Activated T-cell treated with anti-CD3 and anti-CD28 coated beads, Interleukin-2, amount 50 U/mL, for 72 hours (primary cell): ENCODE measurements at places on chromosomes 12 and 14. TPM values are rescaled to one million over a fixed set of nuclear protein-coding genes. Genes with fewer than 3 reads are reported as not detected.
A peak's percentile ranks its signal among the peaks of the same experiment; 100 is the strongest.

GRCh38 chr12:109462868-109463692 is 14.0 kb downstream of the KCTD10 start:
- DNase-seq: no peak
- no peak overlapping the region for H3K4me3 ChIP-seq
- no peaks in the 10 kb centered on the region for H3K27me3 ChIP-seq
- no peaks in the 10 kb centered on the region for H3K36me3 ChIP-seq

HOXC10 gene
- not detected for total RNA-seq

- peaks cover 6% of the 10 kb centered on the region for H3K27me3 ChIP-seq
- no peak overlapping the region for H3K4me3 ChIP-seq
- H3K36me3 ChIP-seq: no peaks in the 10 kb centered on the region
- no peak for DNase-seq
Measured at GRCh38 chr12:65324551-65324950, 46.1 kb downstream of the MSRB3 start.

- no peak overlapping the region for H3K27ac ChIP-seq
- no peaks in the 10 kb centered on the region for H3K4me1 ChIP-seq
- H3K36me3 ChIP-seq: no peaks in the 10 kb centered on the region
- no peak overlapping the region for H3K4me3 ChIP-seq
- H3K27me3 ChIP-seq: peaks cover 24% of the 10 kb centered on the region
Measured at GRCh38 chr12:5085896-5086295, 42.2 kb downstream of the KCNA5 start.

- H3K27me3 ChIP-seq: no peaks in the 10 kb centered on the region
- H3K4me3 ChIP-seq: no peak overlapping the region
- peaks cover 8% of the 10 kb centered on the region for H3K4me1 ChIP-seq
- no peaks in the 10 kb centered on the region for H3K36me3 ChIP-seq
- DNase-seq: no peak
- H3K27ac ChIP-seq: no peak overlapping the region
Measured at GRCh38 chr14:22210906-22211305, 378.1 kb downstream of the DAD1 start.

TRPV4 gene
- not detected for total RNA-seq

- DNase-seq: no peak
- H3K27me3 ChIP-seq: no peaks in the 10 kb centered on the region
- no peaks in the 10 kb centered on the region for H3K36me3 ChIP-seq
- H3K4me1 ChIP-seq: no peaks in the 10 kb centered on the region
- no peak overlapping the region for H3K27ac ChIP-seq
Measured at GRCh38 chr14:26707234-26707633, 109.4 kb upstream of the NOVA1 start.

GRCh38 chr12:122560138-122560537 is 33.1 kb downstream of the KNTC1 start:
- DNase-seq: no peak
- H3K27ac ChIP-seq: no peak overlapping the region
- no peaks in the 10 kb centered on the region for H3K27me3 ChIP-seq
- H3K36me3 ChIP-seq: peaks cover 33% of the 10 kb centered on the region

DNA sequence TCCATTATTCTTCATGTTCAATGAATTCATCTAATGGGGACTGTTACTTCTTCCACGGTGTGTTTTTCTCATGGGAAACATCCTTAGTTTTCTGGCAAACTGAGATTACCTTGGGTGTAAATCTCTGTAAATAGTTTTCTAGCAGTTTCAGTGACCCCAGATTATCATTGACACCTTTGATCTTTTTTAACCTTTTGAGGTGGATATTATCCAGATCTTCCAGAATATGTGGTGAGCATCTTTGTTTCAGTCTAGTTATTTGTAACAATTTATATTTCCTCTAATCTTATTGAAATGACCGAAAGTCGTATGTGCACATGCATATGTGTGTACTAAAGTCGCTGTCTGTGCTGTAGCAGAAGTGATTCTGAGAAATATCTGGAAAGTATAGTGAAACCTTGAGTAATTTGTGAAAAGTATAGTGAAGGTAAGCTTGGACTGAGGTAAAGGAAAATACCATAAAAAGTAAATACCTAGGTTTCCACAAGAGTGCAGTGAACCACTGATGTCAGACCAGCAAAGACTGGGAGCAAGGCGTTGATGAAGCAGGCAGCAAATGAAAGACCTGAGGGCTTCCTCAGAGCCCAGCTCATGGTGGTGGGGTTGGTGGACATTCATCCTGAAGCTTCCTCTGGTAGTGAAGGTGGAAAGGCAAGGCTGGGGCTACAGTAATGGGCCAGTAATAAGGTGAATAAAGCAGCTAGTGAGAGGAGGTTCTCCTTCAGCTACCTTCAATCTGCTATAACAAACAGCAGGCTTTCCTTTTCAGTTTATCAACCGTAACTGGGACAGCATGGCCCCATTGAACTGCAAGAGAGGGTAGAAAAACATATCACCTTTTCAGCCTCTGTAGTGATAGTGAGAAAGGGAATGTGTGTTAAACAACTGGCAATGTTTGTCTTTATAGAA is 480.2 kb upstream of the FBXO33 start:
- peak overlapping the region; percentile 10 for H3K4me3 ChIP-seq
- H3K36me3 ChIP-seq: no peaks in the 10 kb centered on the region
- H3K4me1 ChIP-seq: no peaks in the 10 kb centered on the region
- no peak for DNase-seq
- no peaks in the 10 kb centered on the region for H3K27me3 ChIP-seq
- H3K27ac ChIP-seq: peak overlapping the region; percentile 33

GZMH gene
- 32.3 TPM for total RNA-seq

- H3K36me3 ChIP-seq: no peaks in the 10 kb centered on the region
- no peak overlapping the region for H3K27ac ChIP-seq
- H3K4me1 ChIP-seq: no peaks in the 10 kb centered on the region
- no peak for DNase-seq
- peaks cover under 1% of the 10 kb centered on the region for H3K27me3 ChIP-seq
Measured at GRCh38 chr12:3233797-3234196, 156.6 kb downstream of the TSPAN9 start.

GRCh38 chr14:70094631-70095030 is 94.1 kb downstream of the SLC8A3 start:
- H3K4me3 ChIP-seq: no peak overlapping the region
- H3K4me1 ChIP-seq: no peaks in the 10 kb centered on the region
- H3K27ac ChIP-seq: no peak overlapping the region
- H3K36me3 ChIP-seq: no peaks in the 10 kb centered on the region

DNA sequence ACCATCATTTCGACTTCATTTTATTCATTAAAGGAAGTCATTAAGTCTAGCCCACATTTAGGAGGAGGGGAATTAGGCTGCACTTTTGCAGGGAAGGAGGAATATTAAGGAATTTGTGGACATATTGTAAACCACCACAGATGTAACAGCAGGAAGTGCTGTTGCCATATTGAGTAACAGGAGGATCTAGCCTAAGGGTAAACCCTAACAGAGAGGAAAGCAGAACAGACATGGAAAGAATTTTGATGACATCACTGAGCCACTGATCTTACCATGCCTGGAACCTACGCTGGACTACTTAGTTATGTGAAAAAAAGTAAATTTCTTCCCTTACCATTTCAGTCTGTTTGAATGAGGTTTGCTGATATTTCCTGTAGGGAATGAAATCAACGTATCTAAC is 100.7 kb upstream of the ATF7IP start:
- no peak overlapping the region for H3K27ac ChIP-seq
- H3K27me3 ChIP-seq: no peaks in the 10 kb centered on the region
- no peak for DNase-seq
- no peak overlapping the region for H3K4me3 ChIP-seq

DNA sequence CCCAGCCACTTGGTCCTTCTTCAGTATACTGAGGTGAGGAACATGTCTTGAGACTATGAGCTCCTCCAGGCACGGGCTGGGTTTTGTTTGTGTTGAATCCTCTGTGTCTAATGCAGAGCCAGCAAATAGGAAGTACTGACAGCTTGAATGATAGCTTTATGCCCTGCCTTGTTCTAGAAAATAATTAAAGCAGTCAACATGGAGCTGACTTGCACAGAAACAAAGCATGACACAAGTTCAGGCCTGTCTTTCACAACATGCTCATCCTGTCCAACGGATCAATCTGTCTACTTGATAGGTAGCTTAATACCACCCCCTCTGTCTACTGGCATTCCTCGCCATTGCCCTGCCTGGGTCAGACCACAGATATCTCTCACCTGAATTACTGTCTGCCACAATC is 140.9 kb downstream of the ESRRB start:
- H3K36me3 ChIP-seq: no peaks in the 10 kb centered on the region
- DNase-seq: no peak
- H3K27ac ChIP-seq: no peak overlapping the region

DNA sequence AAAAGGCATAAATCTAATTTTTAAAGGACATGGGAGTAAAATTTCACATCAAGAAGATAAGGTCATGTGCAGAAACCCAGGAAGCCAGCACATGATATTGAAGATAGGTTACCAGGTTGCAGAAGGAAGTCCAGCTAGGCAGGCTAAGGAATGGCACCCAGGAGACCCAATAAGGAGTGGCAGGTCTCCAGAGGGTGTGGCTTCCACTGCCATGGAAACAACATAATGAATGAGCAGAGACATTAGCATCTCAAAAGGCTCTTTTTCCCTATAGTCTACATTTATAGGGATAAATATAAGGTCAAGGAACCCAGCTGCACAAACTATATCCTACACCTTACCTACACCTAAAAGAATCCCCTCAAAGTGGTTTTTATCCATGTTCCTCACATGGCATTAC is 275.9 kb downstream of the RPS29 start:
- H3K36me3 ChIP-seq: no peaks in the 10 kb centered on the region
- no peak overlapping the region for H3K27ac ChIP-seq
- no peak for DNase-seq
- no peaks in the 10 kb centered on the region for H3K4me1 ChIP-seq
- no peaks in the 10 kb centered on the region for H3K27me3 ChIP-seq
- H3K4me3 ChIP-seq: no peak overlapping the region

SPSB2 gene
- 9.6 TPM for total RNA-seq

GRCh38 chr12:59403259-59403932 is 192.4 kb upstream of the SLC16A7 start:
- peaks cover 23% of the 10 kb centered on the region for H3K4me1 ChIP-seq
- peak; percentile 32 for DNase-seq
- H3K4me3 ChIP-seq: peak overlapping the region; percentile 60
- peaks cover 6% of the 10 kb centered on the region for H3K27me3 ChIP-seq
- no peak overlapping the region for H3K27ac ChIP-seq

DNA sequence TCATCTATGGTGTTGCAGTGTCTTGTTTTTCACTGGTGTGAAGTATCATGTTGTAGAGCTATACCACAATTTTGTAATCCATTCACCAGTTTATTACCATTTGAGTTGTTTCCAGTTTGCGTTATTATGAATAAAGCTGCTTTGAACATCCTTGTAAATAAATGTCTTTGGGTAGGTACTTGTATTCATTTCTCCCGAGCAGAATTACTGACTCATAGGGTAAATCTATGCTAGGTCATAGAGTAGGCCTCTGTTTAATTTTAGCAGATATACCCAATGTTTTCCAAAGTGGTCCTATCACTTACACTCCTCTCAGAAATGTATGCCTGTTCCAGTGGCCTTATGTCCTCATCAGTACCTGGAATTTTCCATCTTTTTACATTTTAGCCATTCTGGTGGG is 6.6 kb upstream of the GOLGA5 start:
- no peak overlapping the region for H3K27ac ChIP-seq
- H3K36me3 ChIP-seq: peaks cover 20% of the 10 kb centered on the region
- no peaks in the 10 kb centered on the region for H3K27me3 ChIP-seq
- no peak overlapping the region for H3K4me3 ChIP-seq
- no peaks in the 10 kb centered on the region for H3K4me1 ChIP-seq
- no peak for DNase-seq

ESPL1 gene
- 75.5 TPM for total RNA-seq

FGF23 gene
- total RNA-seq: not detected

GRCh38 chr14:70708717-70709570 is 67.2 kb downstream of the TTC9 start:
- peaks cover 15% of the 10 kb centered on the region for H3K4me1 ChIP-seq
- H3K36me3 ChIP-seq: no peaks in the 10 kb centered on the region
- H3K27me3 ChIP-seq: no peaks in the 10 kb centered on the region
- no peak overlapping the region for H3K4me3 ChIP-seq
- no peak for DNase-seq
